ENCODE measurements at places on chromosomes 4 and X.

- DNase-seq: no peak
These were observed 44.8 kb upstream of the PRSS12 start for GRCh38 chr4:118397623-118397979.

- no peak for DNase-seq
These were observed 5.6 kb upstream of the TIGD2 start for GRCh38 chr4:89105726-89106125.

- DNase-seq: peak; percentile 94
These were observed 195.2 kb downstream of the KDR start for GRCh38 chr4:54930226-54930625.

- DNase-seq: peak; percentile 63
These were observed 8.8 kb downstream of the DDX60 start for GRCh38 chr4:168309781-168310180.

- DNase-seq: peak; percentile 27
These were observed 253.8 kb upstream of the KCNIP4 start for GRCh38 chr4:22202246-22202974.

- no peak for DNase-seq
These were observed 2.6 kb downstream of the FAAH2 start for GRCh38 chrX:57289089-57289488.

DNA sequence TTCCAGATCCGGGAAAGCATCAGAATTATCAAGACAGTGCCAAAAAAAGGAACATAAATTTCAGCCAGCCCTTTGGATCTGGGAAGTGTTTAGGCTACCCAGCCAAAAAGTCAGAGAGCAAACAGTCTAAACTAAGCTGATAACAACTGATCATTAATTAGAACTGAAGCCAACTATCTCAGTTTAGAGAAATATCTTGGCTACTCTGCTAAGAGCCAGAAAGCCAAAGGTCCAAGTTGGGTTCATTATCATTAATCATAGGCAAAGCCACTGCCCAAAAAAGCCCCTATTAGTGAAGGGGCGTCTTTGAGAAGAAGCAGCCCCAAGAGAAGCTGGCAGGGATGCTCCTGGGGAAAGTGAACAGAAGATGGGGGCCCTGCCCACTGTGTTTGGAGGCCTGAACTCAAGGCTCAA, 37.0 kb upstream of the SHISA3 start:
- DNase-seq: no peak

DNA sequence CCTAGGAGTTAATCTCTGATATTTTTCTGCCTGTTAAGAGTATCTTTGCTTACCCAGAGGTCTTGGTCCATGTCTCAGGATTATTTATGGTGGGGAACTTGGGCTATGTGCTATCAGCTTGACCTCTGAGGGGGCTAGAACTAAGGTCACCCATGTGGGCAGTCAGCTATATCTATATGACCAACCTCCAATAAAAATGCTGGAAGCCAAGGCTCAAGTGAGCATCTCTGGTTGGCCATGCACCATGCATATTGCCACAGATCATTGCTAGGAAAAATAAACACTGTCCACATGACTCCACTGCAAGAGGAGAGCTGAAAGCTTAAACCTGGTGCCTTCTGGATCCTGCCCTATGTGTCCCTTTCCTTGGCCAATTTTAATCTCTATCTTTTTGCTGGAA, 196.5 kb upstream of the SLC7A11 start:
- peak; percentile 17 for DNase-seq

DNA sequence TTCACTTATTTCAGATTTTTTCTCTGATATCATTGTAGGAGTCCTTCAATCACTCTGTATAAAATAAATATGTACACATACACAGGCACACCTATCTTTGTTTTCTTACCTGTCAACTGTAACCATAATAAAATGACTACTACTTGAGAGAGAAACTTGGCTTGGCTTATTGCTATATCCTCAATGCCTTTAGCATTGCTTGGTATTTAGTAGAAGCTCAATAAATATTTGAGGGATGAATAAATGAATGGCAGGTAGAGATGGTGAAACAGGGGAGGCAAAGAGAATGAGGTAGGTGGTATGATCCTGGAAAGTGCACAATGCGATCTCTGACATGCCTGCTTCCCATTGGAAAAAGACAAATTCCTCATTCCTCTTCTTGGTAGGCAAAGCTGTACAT, 21.8 kb upstream of the CXCL6 start:
- no peak for DNase-seq

- no peak for DNase-seq
These were observed 21.0 kb downstream of the CEP44 start for GRCh38 chr4:174304664-174305063.

DNA sequence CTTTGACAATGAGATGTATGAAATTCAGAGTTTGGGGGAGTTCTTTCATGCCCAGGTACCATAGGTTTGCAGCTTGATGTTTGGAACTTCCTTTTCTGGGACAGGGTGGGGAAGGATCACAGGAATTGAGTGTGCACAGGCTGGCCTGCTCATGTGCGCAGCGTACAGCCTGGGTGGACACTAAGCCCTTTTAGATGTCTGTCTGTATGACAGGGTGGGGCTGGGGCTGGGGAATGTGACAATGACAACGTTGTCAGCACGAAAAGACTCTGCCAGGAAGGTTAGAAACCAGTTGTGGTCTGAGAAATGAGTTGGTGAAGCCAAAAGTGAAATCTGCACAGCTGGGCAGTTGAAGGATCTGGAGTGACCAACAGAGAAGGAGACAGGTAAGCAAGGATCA, 47.4 kb downstream of the WWC2 start:
- no peak for DNase-seq

DNA sequence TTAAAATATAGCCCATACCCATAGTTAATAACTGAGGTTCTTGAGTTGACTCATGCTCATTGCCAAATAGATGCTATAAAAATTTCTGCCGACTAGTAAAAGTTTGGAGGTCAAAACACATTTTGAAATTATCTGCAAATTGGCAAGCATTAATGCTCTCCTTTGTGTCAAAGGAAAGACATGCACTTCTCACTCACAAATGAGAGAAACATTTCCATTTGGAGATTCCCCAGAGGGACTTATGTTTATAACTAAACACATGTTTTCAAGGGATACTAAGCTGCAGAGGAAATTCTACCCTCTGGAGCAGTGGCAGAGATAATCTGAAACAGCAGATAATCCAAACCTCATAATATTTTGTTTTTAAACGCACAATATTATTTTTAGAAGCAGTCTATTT, 45.7 kb upstream of the CCDC160 start:
- DNase-seq: no peak

DNA sequence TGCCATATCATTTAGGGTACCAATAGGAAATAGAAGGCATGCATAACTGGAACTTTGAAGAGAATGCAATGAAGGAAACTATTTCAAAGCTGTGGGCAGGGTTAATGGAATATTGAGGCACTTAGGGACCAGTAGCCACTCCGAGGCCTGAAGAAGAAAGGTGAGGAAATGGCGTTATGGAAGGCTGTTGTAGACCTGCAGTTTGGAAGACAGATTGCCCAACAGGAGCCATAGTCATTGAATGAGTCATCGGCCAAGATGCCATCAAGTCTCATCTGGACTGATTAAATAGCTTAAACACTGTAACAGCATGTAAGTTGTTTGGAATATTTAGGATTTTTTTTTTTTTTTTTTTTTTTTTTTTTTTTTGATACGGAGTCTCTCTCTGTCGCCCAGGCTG, 11.6 kb downstream of the CXCL13 start:
- no peak for DNase-seq

- DNase-seq: no peak
These were observed 146.1 kb upstream of the NEIL3 start for GRCh38 chr4:177163532-177163931.

DNA sequence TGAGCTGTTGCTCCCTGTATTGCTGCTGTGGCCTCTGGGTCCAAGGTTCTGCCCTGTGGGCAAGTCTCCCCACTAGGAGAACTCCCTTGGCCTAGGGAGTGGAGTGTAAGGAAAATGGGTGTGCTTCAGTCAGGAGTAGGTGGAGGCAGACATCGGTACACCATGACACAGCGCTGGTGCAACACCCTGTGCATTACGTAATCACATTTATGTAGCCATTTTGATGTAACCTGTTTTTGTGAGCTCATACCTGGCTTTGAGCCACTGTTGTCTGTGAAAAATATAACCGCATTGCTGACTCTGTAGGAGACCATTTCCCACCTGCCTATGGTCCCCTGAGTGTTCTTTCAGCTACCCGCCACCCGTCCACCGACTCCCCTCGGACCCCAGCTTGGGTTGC, 700.5 kb upstream of the AGA start:
- DNase-seq: no peak

GRCh38 chrX:96843566-96843965, 40.1 kb upstream of the RPA4 start:
- DNase-seq: peak; percentile 23

Measured in fibroblast of pulmonary artery (primary cell).